ENCODE measurements at places on chromosomes 1 and 21. TPM values are rescaled to one million over a fixed set of nuclear protein-coding genes. Genes with fewer than 3 reads are reported as not detected.

DNA sequence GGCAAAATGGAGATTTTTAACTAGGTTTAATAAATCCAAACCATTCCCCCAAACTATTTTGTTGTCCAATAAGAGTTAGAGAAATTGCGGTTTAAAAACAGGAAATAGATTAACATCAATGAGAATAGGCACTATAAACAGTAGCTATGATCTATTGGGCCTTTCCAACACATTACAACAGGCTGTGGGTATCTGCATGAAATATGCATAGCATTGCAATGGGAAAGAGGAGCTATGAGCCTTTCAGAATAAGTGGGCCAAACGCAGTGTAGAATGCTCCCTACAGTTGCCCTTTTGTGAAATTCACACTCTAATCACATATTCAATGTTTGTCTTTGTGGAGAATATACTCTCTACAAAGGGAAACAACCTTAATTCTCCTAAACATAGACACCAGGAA lies 305.5 kb upstream of the PRMT6 start:
- no peak for DNase-seq

DNA sequence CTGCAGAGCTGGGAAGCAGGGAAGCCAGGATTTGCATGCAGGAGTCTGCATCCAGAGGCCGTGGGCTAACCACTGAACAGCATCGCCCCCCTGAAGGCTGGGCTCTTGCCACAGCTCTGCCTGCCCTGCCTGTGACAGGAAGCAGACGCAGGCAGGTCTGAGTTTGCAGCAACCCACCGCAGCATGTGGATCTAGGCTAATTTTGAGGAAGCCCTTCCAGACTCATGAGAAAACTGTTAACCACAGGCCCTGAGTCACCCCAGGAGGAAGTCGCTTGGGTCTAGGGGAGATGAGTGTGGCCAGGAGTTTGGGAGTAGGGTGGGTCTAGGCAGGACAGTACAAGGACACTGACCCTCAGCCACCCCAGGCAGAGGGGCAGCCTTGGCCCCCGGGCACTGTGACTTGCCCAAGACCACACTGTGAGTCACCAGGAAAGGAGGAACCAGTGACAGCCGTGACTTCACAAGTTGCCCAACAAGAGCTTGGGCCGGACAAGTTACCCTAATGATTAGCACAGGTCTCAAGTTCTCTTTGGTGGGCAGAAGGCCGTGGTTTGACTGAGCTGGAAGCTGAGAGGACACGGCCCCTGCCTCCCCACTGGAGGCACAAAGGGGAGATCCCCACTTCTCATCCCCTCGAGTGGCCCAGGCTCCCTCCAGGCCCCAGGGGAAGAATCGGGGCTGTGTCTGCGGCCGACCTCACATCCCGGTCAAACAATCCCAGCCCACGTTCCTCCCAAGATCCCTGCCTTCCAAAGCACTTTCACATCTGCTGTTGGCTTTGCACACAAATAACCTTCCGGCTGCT lies 826 bp downstream of the LAPTM5 start:
- peak; percentile 60 for DNase-seq

GRCh38 chr1:35532497-35533223 lies 24.5 kb downstream of the KIAA0319L start:
- DNase-seq = peak; percentile 64

The TMEM82 gene
- not detected for total RNA-seq

Data from fibroblast of the aortic adventitia (primary cell).